LHCN-M2 (cell line): ENCODE measurements at places on chromosomes 7 and 10. TPM values are rescaled to one million over a fixed set of nuclear protein-coding genes. Genes with fewer than 3 reads are reported as not detected.

The SMO gene
- total RNA-seq = 1.8 and 2.2 TPM in 2 replicates

The PCGF6 gene
- 16.1 and 17.2 TPM in 2 replicates for total RNA-seq

The PLEKHS1 gene
- total RNA-seq = not detected in 2 replicates

The CPA4 gene
- total RNA-seq = 90.5 and 118 TPM in 2 replicates

The UNC5B gene
- 0.13 and 0.34 TPM in 2 replicates for total RNA-seq

The ZNF467 gene
- total RNA-seq = 0.26 TPM in 1 of 2 replicates, not detected in the other

The TMEM229A gene
- total RNA-seq = not detected in 2 replicates

The MBL2 gene
- not detected in 2 replicates for total RNA-seq

The SPDYE11 gene
- not detected in 2 replicates for total RNA-seq

The POU6F2 gene
- total RNA-seq = not detected in 2 replicates

The EGR2 gene
- total RNA-seq = 0.13 and 0.46 TPM in 2 replicates

The LRIT1 gene
- total RNA-seq = not detected in 2 replicates
